ENCODE measurements at places on chromosomes 2 and 18. TPM values are rescaled to one million over a fixed set of nuclear protein-coding genes. Genes with fewer than 3 reads are reported as not detected.

The GALNT3 gene
- total RNA-seq: 0.29 TPM

GRCh38 chr18:36095936-36096519 lies 28.7 kb upstream of the RPRD1A start:
- no peak for DNase-seq
- no peaks in the 10 kb centered on the region for H3K27me3 ChIP-seq
- no peaks in the 10 kb centered on the region for H3K36me3 ChIP-seq
- H3K4me3 ChIP-seq: no peak overlapping the region
- H3K4me1 ChIP-seq: no peaks in the 10 kb centered on the region

The CD226 gene
- 0.59 TPM for total RNA-seq

DNA sequence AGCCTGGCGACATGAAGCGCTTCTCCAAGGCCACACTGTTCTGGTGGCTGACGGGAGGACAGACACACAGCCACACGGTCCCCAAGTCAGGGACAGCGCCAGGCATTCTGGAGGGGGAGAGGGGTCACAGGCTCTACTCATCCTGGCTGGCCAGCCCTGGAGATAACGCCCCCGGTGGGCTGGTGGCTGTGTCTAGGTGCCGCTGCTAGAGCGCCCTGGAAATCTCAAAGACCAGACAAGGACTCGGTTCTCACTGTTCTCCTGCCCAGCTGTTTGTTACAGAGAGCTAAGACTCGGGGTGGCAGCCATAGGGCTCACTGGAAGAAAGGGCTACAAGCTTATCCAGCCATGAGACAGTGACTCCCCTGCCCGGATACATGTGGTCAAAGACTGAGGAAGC lies 72.0 kb downstream of the KCNF1 start:
- H3K36me3 ChIP-seq: no peaks in the 10 kb centered on the region
- H3K27ac ChIP-seq: no peak overlapping the region
- no peak for DNase-seq
- H3K4me1 ChIP-seq: no peaks in the 10 kb centered on the region

DNA sequence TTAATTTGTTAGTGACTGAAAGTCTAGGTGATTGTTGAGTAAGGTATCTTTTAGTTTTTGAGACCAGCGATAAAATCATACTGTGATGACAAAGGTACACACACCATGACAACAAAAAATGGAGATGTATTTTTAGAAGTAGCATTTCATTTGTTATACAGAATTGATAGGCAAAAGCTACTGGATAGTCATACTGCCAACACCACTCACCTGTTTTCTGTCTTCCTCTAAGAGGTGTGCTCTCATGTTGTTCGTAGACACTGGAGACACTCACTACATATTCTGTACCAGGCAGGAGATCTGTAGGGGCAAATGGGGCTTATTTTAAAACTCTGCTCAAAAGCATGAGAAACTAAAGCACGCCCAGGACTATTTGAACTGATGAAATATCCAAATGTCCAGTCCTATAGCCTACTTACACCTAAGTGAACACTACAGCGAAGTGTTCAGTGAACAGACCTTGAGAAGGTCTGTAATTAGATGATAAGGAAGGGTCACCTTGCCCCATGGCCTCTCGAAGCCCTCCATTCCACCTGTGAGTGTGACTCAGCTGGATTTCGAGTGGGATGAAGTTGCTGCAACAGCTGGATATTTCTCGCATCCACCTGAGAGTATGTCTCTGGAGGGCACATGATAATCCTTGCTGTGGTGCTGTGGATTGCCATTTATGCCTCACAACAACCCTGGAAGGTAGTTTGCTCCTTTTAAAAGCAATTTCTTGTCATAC lies 47.7 kb downstream of the FN1 start:
- H3K36me3 ChIP-seq: no peaks in the 10 kb centered on the region
- H3K27ac ChIP-seq: no peak overlapping the region
- no peaks in the 10 kb centered on the region for H3K27me3 ChIP-seq
- DNase-seq: no peak
- no peak overlapping the region for H3K4me3 ChIP-seq
- H3K4me1 ChIP-seq: no peaks in the 10 kb centered on the region

The SAG gene
- total RNA-seq: 0.07 TPM

- no peak overlapping the region for H3K27ac ChIP-seq
- no peak overlapping the region for H3K4me3 ChIP-seq
- H3K36me3 ChIP-seq: no peaks in the 10 kb centered on the region
- H3K4me1 ChIP-seq: no peaks in the 10 kb centered on the region
Observed at GRCh38 chr2:46241344-46241743, 55.9 kb upstream of the EPAS1 start.

DNA sequence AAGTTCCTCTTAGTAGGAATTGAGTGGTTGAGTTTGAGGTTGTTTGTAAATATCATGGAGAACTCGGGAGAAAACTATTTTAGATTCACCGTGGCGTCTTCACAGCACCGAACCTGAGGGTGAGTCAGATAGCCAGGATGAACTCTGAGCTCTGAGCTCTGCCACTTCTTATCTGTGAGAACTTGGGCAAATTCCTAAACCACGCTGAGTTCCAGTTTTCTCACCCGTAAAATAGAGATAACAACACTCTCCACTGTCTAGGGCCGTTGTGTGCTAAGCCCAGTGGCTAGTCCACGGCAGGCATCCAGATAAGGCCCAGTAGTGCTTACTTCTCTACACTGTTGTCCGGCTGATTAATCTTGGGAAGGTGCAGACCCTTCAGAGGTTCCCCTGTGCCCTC lies 7.0 kb downstream of the KIF5C start:
- DNase-seq: no peak
- no peaks in the 10 kb centered on the region for H3K27me3 ChIP-seq
- H3K4me3 ChIP-seq: no peak overlapping the region
- H3K27ac ChIP-seq: no peak overlapping the region
- no peaks in the 10 kb centered on the region for H3K4me1 ChIP-seq

- H3K27me3 ChIP-seq: no peaks in the 10 kb centered on the region
- H3K4me1 ChIP-seq: no peaks in the 10 kb centered on the region
- DNase-seq: no peak
- no peaks in the 10 kb centered on the region for H3K36me3 ChIP-seq
- H3K27ac ChIP-seq: no peak overlapping the region
Observed at GRCh38 chr2:97730245-97730644, 16.9 kb downstream of the ZAP70 start.

- H3K27ac ChIP-seq: peak overlapping the region; percentile 89
- H3K4me1 ChIP-seq: peaks cover 13% of the 10 kb centered on the region
- no peak for DNase-seq
Observed at GRCh38 chr2:219521066-219521880, 7.0 kb downstream of the ASIC4 start.

GRCh38 chr2:149320362-149320761 lies 10.0 kb upstream of the LYPD6 start:
- no peaks in the 10 kb centered on the region for H3K27me3 ChIP-seq
- no peaks in the 10 kb centered on the region for H3K36me3 ChIP-seq
- no peak overlapping the region for H3K4me3 ChIP-seq
- H3K27ac ChIP-seq: no peak overlapping the region

The KIF1A gene
- 0.37 TPM for total RNA-seq

- no peak overlapping the region for H3K27ac ChIP-seq
- H3K4me1 ChIP-seq: peaks cover 11% of the 10 kb centered on the region
- no peaks in the 10 kb centered on the region for H3K36me3 ChIP-seq
- H3K4me3 ChIP-seq: no peak overlapping the region
Observed at GRCh38 chr2:9548506-9548905, 7.1 kb downstream of the ADAM17 start.
